WTC11 (cell line): ENCODE measurements at places on chromosomes 2 and 18.
A peak's percentile ranks its signal among the peaks of the same experiment; 100 is the strongest.

GRCh38 chr2:204914708-204915107 lies 369.4 kb downstream of the PARD3B start:
- DNase-seq, result no peak

DNA sequence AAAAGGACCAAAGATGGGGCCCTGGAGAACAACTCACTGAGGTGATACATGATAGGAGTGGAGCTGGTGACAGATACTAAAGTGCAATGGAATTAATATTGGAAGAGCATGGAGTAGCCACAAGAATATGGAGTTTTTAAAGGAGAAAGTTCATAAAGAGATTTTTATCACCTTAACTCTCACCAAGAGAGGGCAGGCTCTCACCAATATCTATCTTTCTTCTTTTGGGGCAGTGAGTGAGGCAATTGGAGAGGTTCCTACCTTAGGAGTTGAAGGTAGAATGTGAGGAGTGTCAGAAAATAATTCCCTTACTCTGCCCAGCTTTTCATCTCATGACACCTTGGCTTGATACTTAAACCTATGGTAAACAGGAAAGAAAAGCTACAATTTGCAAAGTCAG lies 233.7 kb upstream of the CWC22 start:
- DNase-seq, result no peak

DNA sequence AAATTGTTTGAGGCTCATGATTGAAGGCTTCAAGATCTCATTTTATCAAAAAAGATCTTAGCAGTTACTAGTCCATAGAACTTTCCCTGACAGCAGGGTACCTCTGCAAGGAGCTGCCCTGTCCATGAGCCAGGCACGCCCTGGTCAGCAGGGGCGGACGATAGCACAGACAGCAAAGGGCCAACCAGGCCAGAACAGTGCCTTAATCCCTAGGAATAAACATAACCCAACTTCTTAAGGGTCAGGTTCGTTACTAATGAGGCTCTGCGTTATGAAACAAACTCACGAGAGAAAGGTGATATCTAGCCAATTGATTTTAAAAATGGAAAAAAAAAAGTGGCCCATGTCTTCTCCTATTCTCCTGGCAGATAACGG lies 59.2 kb downstream of the BCL2 start:
- no peak for DNase-seq

DNA sequence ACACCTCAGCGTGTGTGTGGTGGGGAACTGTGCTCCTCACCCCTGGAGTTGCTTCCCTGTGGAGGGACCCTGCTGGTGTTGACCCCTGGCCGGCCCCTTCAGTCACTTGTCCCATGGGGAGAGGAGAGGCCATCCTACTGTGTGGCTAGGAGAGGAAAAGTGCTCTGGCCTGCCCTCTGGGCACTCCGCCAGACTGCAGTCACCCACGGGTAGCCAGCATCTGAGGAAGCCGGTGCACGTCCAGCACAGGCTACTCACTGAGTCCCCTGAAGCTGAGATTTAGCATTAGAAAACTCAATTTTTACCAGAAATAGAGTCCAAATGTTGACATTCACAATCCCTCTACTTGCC lies 211.5 kb upstream of the RAB6C start:
- no peak for DNase-seq

DNA sequence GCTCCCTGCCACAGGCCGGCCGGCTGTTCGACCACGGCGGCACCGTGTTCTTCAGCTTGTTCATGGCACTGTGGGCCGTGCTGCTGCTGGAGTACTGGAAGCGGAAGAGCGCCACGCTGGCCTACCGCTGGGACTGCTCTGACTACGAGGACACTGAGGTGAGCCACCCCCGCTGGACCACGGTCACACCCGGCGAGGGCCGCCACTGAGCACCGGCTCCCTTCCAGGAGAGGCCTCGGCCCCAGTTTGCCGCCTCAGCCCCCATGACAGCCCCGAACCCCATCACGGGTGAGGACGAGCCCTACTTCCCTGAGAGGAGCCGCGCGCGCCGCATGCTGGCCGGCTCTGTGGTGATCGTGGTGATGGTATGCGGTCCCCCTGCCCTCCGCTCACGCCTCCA lies 20.8 kb downstream of the ANO7 start:
- no peak for DNase-seq

- DNase-seq, result peak; percentile 59
Observed at GRCh38 chr2:68594674-68595492, 48.5 kb upstream of the PROKR1 start.

- no peak for DNase-seq
Observed at GRCh38 chr2:105121434-105121833, 83.6 kb downstream of the MRPS9 start.

GRCh38 chr2:182324665-182325064 lies 102.2 kb downstream of the PDE1A start:
- no peak for DNase-seq

DNA sequence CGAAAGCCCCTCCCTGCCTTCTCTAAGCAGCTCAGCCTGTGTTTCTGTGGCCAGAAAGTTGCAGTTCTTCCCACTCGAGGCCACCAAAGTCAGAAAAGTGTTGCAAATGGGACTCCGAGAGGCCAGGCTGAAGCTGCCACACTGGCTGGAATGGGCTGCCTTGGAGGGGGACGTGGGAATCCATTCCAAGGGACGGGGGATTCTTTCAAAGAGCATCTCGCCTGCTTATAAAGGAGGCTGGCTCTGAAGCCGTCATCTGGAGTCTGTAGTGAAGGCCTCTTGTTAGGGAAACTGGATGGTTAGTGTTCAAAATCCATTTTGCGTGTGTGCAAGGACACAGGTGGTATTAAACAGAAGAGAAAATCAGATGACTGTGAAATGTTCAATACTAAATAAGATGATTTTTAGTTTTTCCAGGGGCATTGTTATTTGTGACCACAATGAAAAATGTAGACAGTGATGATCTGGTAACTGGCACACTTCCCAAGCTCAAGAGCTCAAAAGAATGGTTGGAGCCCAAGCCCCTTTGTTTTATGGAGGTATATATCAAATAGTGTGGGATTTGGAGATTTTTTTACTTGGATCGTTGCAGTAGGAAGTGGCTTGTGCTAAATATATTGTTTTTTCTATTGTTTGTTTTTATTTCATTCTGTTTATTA lies 782 bp downstream of the FAM228B start:
- DNase-seq, result no peak

DNA sequence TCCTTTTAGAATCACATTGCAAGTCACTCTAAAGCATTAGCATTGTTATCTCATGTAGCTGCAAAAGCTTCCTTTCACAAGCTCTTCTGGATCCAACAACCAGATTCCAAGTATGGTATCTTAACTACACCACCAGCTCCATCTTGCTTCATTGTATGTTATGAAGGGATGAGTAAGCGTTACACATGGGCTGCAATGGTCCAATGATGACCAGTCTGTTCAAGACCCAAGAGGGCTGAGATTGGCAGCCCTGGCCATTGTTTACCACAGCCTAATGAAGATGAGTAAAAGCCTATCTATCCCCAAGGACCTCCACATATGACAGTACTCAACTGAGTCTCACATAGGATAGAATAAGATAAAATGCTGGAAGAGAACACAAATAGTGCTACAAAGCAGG lies 6.3 kb downstream of the CFLAR start:
- no peak for DNase-seq

DNA sequence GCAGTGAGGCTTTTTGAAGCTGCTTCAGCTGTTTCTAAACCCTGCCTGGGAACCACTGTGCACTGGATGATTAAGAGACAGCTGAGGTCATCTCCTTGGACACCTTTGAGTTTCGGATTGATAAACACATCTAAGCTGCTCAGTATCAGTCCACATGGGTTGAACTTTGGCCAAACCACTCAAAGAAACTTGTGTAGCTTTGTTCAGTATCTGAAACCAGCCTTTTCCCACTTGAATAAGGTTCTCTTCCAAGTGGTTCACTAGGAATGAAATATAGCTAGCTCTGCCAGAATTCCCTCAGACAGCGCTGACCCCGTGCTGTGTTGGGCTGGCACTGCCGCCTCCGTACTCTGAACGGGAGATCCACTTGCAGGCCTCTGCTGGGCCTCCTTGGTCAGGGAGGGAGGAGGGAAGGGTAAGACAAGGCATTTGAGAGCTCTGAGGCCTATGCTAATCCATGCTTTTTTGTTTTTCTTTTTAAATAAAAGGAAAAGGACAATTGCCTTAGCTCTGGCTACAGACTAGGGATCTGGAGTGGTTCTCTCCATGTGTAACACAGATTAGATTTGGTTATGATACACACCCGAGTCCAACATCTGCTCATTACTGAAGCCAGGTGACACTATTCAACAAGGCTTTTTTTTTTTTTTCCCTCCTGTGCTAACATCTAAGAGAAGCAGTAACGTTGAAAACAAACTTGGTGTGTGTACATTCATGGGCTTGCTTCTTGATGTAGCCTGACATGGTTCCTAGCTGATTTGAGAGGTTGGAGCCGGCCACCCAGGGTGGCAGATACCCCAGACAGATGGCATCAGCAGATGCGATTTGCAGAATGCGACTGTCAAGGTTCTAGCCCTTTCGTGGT lies 67.7 kb downstream of the NCK2 start:
- no peak for DNase-seq

DNA sequence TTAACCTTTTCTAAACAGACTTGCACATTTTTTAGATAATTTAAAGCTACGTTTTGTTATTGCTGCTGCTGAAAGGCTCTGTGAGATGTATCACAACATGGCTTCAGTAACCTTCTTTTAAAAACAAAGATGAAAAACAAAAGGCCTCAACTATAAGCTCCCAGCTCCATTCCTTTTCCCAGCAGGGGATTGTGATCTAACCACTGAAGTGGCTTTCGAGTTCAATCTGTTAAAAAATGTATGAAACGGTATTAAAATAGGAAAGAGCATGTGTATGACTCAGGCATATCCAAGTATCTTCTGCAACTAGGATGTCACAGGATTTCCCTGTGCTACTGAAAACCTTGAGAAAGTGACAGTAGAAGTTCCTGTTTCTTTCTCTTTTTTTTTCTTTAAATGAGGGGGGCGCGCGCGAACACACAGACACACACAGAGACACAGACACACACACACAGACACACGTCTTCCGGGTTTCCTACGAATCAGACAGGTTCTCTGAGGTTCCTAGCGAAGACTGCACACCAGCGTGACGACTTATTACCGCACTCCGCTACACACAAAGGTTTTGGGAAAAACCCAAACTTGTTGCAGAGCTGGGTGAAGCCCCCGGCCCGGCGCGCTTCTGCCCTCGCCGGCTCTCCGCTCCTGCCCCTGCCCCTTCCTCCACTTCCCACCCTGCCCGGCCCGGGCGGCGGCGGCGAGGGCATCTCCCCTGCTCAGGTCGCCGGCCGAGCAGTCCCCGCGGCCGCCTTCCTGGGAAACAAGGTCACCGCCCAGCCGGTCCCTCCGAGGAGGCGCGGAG lies 86.8 kb downstream of the RBMS1 start:
- no peak for DNase-seq

DNA sequence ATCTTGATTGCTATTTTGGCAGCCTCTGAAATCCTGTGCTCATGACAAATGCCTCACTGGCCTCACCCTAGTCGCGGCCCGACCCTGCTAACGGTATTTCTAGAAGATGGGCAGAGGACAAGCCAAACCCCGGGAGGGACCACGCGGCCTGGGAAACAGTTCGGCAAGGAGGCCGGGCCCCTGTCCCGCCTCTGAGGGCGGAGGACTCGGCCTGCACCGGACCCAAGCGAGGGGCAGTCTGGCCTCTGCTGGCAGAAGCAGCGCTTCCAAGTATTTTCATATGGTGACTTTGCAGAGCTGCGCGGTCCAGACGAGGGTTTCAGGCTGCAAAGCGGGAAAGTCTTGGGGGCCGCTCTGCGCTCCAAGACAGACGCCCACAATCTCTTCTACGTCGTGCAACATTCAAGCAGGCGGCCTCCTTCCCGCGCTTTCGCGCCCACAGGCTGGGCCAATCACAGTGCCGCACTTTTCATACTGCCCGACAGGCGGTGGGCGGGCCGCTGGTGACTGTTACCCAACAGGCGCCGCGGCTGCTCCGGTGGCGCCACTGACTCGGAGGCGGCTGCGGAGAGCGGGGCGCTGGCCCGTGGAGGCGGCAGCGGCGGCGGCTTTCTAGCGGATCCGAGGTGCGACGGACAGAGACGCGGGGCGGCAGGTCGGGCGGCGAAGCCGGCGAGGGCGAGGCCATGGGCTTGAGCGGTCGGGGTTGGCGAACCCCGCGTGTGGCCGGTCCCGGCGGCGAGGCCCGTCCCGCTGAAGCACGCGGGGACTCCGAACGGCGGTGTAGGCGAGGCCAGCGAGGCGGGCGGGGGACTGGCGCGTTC lies at the start of gene RBM44:
TSS of gene RBM44 (plus strand) at position 544 of the 824 bp plus-strand sequence. CDS start 14,831 bp downstream, outside the sequence.
- peak; percentile 29 for DNase-seq

- no peak for DNase-seq
Observed at GRCh38 chr2:164126960-164127660, 391.3 kb upstream of the FIGN start.

- DNase-seq, result no peak
Observed at GRCh38 chr2:98156304-98156703, 69.3 kb downstream of the VWA3B start.

DNA sequence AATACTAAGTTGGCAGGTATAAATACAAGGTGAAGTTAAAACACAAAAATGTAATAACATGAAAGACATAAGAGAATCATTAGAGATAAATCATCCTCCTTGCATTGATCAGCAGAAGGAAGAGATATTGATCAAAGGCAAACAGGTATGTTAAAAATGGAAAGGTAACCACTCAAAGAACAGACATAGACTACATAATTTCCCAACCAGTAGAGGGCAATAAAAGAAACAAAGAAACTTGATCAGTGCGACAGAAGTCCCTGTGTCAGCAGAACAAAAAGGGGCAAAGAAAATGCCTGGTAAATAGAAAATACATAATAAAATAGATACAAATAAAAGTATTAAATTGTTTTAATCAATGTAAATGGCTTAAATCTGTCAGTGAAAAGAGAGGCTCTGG lies 53.6 kb downstream of the FAM228A start:
- no peak for DNase-seq

DNA sequence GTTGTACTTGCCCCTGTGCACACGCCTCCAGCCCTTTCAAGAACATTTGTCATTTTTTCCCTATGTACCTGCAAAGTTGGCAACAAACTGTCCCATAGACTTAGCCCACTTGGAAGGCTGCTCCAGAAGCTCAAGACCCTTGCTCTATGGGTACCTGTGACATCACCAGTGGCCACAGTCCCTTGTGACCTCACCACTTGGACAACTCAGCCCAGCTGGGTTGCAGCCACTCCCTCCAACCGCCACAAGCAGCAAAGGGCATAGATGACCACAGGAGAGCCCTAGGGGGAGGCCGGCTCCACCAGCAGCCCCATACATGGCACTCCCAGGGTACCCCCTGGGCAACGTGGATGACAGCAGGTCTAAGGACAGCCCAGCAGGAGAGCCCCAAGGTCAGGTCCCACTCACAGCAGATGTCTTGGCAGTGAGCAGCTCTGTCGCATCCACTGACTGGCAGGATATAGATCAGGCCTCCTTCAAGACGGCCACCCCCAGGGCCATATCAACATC lies at the start of gene TEX44:
TSS of gene TEX44 (plus strand) at position 229 of the 510 bp plus-strand sequence. CDS start at position 317, 88 bp downstream.
- DNase-seq, result no peak
